Ascending aorta (tissue), 2 donors: ENCODE measurements at places on chromosomes 12 and 14.

- no peak overlapping the region for H3K4me3 ChIP-seq
- H3K27me3 ChIP-seq, result no peaks in the 10 kb centered on the region
- no peaks in the 10 kb centered on the region for H3K36me3 ChIP-seq
These were observed 215.2 kb downstream of the RASSF9 start for GRCh38 chr12:85621041-85621440.

GRCh38 chr12:123892180-123892559, 80.5 kb downstream of the CCDC92 start:
- no peak overlapping the region for H3K27ac ChIP-seq
- H3K36me3 ChIP-seq, result no peaks in the 10 kb centered on the region
- H3K4me1 ChIP-seq, result no peaks in the 10 kb centered on the region
- no peak overlapping the region for H3K4me3 ChIP-seq
- no peaks in the 10 kb centered on the region for H3K27me3 ChIP-seq

DNA sequence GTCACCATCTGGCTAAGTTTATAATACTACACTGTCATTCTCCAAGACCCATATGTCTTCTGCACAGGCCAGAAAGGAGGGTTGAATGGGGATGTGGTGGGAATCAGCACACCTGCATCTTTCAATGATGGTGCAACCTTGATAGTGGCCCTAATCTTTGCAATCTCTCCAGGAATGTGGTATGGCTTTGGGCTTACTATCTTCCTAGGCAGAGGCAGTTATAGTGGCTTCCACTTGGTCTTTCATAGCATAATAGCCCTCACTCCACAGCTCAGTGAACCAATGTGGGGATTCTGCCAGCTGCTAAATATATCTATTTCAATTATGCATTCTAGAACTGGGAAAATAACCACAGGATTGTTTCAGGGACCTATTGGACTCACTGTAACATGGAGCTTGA, 61.8 kb upstream of the ATP2B1 start:
- no peak overlapping the region for H3K27ac ChIP-seq
- DNase-seq, result no peak
- no peaks in the 10 kb centered on the region for H3K27me3 ChIP-seq
- H3K4me1 ChIP-seq, result no peaks in the 10 kb centered on the region
- H3K36me3 ChIP-seq, result no peaks in the 10 kb centered on the region

- H3K27ac ChIP-seq, result peak overlapping the region; percentile 62
- no peaks in the 10 kb centered on the region for H3K36me3 ChIP-seq
- no peaks in the 10 kb centered on the region for H3K4me1 ChIP-seq
- no peak overlapping the region for H3K4me3 ChIP-seq
- no peaks in the 10 kb centered on the region for H3K27me3 ChIP-seq
These were observed 46.7 kb upstream of the ATP2A2 start for GRCh38 chr12:110234331-110234751.
